ENCODE measurements at places on chromosomes 6 and 20.

GRCh38 chr6:48325701-48326100, 214.7 kb upstream of the PTCHD4 start:
- DNase-seq = no peak

GRCh38 chr6:21771626-21772320, 178.2 kb downstream of the SOX4 start:
- no peak for DNase-seq

- DNase-seq = no peak
These were observed 9.7 kb upstream of the CEP43 start for GRCh38 chr6:166989427-166990032.

DNA sequence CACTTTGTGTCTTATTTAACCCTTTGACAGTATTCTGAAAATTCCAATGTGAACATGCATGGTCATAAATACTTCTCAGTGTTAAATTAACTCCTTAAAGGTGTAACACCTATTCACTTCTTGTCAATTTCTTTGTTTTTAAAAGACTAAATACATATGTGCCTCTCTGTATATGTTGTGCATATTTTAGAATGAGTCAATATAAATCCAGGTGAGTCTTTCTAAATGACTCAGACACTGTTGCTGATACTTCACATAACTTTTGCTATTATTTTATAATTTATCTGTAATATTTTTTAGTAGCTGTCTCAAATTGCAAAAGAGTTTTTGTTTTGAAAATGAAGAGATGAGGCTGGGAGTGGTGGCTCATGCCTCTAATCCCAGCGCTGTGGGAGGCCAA, 36.0 kb downstream of the TIAM2 start:
- no peak for DNase-seq

DNA sequence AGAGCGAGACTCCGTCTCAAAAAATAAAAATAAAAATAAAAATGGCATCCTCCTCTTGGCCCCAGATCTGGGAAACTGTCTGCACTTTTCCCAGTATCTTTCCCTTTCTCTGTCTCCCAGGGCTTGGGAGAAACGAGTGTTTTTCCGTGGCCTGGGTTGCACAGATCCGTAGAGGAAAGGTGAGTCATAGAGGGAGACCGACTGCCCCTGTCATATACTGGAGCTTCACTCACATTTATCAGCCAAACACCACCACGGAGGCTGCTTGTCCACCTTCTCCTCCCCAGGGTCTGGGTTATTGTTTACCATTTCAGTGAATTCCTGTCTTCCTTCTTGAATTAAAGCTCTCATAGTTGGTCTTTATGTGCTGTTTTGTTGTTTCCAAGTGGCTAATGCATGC, 31.9 kb upstream of the EIF2S2 start:
- DNase-seq = no peak

GRCh38 chr6:33156561-33156960, 35.7 kb downstream of the COL11A2 start:
- DNase-seq = no peak

DNA sequence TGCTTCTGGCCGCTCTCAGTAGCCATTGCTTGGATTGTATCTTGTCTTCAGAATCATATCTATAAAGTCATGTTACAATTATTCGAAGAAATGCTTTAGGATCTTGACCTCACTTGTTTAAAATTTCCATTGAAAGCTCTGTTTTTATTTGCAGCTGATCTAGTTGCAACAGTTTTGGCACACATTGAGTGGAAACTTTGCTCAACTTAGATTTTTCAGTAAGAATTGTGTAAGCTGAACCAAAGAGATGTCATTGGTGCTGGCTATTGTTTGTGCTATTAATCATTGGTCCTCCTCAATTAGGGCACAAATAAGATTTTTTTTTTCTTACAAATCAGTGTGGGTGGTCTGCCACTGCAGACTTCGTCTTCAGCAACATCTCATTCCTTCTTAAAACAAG, 649.2 kb downstream of the MMUT start:
- no peak for DNase-seq

GRCh38 chr6:164826831-164827468, 482.5 kb downstream of the C6orf118 start:
- no peak for DNase-seq

- DNase-seq = no peak
These were observed 414.1 kb upstream of the FKBP1C start for GRCh38 chr6:62797190-62797589.

- no peak for DNase-seq
These were observed 174.7 kb downstream of the TMEM242 start for GRCh38 chr6:157148391-157149323.

GRCh38 chr20:11015440-11015839, 341.6 kb upstream of the JAG1 start:
- DNase-seq = no peak

GRCh38 chr6:123316733-123317323, 319.9 kb downstream of the TRDN start:
- no peak for DNase-seq

DNA sequence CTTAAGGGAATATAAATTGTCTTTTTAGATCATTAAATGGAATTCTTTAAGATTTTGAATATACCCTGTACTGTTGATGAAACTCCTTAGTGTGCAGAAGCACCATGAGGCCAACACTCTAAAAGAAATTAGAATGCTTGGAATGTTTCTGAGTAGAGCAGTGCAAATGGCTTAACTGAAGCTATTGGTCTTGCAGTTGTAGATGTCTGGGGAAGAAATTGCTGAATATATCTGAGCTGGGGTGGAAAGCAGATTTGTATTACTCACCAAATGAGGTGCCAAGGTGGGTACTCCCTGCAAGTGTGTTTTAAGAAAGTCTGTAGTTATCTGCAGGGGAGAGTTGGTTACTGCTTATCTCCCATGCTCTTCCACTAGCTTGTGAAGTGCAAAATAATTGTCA, 119.0 kb downstream of the ADGRG6 start:
- no peak for DNase-seq

DNA sequence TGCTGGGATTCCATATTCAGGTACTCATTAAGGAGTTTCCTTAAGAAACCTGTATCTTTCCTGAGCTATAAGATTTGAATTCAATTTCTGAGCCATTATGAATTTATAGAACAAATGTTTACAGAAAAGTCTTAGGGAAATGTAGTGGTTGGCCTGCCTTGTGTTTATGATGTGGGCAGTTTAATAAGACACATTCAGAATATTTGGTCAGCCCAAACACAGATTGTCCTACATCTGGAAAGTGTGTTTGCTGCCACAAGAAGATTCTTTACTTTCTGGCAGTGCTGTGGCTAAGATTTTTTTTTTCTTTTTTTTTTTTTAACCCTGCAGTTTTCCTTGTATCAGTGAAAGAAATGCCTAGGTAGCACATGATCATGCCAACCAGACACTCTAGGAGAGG, 15.2 kb downstream of the TBX18 start:
- DNase-seq = no peak

DNA sequence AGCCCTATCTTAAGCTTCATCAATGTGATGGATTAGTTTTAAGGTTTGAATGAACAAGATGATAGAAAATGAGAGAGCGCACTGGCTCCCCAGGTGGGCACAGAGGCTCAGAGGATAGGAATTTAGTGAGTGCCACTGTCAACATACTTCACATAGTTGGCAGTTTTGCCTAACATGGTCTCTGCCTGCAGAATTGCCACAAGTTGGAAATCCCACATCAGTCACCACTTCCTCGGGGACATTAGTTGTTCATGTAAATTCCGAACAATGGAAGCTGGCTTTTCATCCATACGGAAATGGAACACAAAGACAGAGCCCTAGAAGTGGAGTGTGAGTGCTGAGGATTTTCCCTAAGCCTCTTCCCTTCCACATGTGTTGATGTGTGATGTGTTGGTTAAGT, 123.9 kb upstream of the PHACTR1 start:
- no peak for DNase-seq

- DNase-seq = no peak
These were observed 445.4 kb upstream of the DEFB115 start for GRCh38 chr20:30811885-30812671.

GRCh38 chr6:169473663-169474062, 220.0 kb upstream of the THBS2 start:
- no peak for DNase-seq

GRCh38 chr20:32685541-32686529, 12.1 kb upstream of the C20orf203 start:
- no peak for DNase-seq

GRCh38 chr6:2839195-2839981, 2.3 kb downstream of the SERPINB1 start:
- DNase-seq = no peak

GRCh38 chr6:144449218-144449617, 164.1 kb downstream of the UTRN start:
- no peak for DNase-seq

- DNase-seq = no peak
These were observed 36.5 kb upstream of the BCLAF1 start for GRCh38 chr6:136326038-136326553.

GRCh38 chr6:31877651-31878161, 1.1 kb downstream of the SLC44A4 start:
- no peak for DNase-seq
